ENCODE measurements at places on chromosomes 3 and 15.
A peak's percentile ranks its signal among the peaks of the same experiment; 100 is the strongest.

DNA sequence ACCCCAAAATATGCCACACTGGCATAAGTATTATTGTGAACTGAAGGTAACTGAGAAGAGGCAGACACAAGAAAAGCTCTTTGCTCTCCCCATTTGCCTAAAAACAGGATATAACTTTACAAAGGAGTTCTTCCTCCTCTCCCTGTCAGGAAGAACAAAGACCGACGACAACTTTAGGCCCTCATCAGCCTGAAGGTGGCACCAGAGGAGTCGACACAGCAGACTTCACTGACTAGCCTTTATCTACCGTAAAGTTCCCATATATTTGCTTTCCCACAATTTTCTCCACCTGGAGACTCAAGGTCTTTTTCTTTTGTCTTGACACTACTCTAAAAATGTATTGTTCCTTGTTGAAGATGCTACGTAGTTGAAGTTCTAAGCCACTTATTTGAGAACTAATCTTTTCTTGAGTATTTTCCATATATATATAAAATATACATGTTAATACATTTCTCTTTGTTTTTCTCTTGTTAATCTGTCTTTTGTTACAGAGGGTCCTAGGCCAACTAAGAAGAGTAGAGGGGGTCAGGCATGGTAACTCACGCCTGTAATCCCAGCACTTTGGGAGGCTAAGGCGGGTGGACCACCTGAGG is 16.2 kb upstream of the XIRP1 start:
- peak; percentile 56 for DNase-seq

DNA sequence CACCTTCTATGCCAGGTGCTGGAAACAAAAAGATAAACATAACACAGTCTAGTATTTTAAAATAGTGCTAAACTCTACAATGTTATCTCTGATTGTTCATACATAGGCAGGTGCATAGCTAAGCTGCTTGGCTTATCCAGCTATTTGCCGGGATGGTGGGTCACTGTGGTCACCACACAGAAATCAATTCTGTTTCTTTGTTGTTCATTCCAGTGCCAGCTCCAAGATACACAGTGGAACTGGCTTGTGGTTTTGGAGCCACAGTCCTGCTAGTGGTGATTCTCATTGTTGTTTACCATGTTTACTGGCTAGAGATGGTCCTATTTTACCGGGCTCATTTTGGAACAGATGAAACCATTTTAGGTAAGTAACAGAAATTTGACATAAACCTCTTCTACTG is 130.2 kb downstream of the IL1RAP start:
- DNase-seq, result no peak

DNA sequence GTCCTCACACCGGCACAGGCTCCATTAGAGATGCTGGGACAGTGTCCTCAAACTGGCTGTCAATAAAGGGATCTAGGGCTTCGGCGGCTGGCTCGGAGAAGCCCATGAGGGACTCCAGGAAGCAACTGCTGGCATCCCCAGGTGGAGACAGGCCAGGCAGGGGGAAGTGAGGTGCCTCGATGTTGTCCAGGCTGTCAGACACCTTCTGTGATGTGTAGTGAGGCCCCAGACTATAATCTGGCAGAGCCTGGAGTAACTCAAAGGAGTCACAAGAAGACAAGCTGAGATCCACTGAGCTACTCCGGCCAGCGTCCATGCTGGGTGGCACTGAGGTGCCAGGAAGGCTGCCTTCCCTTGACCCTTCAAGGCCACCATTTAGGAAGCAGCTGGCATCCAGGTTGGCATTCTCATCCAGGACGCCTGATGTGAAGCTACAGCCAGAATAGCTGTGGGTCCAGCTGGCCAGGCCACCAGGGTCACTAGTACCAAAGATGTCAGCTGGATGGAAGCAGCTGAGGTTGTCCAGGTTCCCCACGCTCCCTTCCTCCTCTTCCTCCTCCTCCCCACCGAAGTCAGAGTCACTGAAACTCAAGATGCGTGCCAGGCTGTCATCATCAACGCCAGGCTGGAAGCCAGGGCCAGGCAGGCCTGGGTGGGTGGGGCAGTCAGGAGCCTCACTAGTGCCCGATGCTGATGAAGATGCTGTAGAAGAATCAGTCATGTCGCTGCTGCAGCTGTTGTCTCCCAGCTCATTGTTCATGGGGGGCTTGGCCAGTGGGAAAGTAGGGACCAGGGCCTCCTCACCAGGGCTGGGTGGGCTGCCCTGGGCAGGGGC is 10.1 kb downstream of the CSRNP1 start:
- DNase-seq, result no peak

DNA sequence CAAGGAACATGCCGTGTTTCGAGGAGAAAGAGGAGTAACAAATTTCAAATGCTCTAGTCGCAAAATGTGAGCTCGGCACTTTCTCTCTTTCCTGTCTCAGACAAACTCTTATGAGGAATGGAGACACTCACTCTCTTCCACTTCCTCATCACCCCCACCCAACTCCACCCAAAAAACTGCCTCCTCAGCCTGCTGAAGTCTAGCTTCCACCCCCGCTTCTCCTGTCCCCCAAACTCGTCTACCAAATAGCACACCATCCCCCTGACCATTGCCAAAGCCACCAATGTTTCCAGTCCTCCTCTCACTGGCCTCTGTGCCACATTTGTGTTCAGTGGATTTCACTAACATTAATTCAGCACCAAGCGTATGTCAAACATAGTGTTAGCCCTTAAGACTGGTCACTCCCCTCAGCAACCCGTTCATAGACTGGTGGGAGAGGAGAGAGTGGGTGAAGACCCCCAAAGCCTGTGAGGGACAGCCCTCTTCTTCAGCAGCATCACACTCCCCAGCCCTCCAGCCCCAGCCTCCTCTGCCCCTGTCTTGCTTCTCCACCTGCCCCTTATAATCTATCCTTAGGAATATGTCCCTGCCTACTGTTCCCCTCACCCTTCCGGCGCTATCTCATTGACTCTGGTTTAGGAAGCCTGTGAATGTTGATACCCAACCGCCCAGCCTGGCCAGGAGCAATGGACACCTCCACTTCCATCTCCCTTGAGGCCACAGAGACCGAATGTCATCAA is 77.3 kb downstream of the FAM174B start:
- no peak for DNase-seq

DNA sequence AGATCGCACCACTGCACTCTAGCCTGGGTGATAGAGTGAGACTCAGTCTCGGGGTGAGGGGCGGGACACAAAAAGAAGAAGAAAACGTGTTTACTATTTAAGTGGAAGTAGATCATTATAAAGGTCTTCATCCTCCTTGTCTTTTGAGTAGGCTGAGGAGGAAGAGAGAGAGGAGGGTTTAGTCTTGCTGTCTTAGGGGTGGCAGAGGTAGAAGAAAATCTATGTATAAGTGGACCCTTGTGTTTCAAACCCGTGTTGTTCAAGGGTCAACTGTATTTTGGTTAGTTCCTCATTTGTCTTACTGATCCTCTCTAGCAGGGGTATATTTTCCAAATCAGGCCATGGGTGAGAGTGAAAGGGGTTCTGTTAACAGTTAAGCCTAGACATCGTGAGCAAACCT is 40.1 kb downstream of the TRIM71 start:
- DNase-seq, result no peak

- DNase-seq, result no peak
Observed at GRCh38 chr15:101458158-101458900, 31.2 kb downstream of the PCSK6 start.

DNA sequence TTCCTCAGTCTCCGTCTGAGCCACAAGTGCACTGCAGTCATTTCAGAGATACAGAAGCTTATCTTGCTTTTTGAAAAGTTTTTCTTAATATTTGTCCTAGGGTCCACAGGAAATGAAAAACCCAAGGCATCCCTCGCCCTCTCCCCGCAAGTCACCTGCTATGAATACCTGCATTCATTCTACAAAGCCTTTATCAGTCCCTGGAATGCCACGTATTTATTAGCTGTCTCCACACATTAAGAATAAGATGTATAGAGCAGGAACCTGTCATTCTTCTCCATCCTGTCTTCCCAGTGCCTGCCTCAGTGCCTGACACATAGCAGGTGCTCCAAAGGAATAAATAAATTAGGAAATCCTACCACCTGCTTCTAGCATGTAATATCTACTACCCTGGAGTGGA is 73.3 kb upstream of the ICE2 start:
- DNase-seq, result no peak

DNA sequence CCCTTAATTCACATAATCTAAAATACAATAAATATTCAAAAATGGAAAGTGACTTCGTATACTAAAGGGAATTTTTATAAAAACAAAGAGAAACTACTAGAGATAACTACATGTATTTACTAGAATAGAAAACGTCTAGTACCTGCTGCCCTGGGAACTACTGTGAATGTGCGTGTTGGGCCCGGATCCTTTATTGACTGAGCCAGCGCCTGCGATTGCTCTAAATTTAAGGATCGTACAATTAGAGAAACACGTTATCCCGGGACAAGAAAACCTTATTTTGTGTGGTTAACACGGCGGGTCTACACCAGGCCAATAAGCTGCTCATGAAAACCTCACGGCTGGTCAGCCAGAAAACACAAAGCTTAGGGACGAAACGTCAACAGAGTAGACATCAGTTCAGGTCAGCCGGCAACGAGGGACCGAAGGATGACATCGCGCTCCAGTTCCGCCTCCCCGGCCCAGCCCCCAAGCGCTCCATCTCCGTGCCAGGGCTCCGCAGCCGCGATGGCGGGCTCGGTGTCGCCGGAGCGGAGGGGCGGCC is 555 bp downstream of the TM2D3 start:
- no peak for DNase-seq

GRCh38 chr15:29270976-29271375 is 1.4 kb upstream of the NSMCE3 start:
- DNase-seq, result no peak

DNA sequence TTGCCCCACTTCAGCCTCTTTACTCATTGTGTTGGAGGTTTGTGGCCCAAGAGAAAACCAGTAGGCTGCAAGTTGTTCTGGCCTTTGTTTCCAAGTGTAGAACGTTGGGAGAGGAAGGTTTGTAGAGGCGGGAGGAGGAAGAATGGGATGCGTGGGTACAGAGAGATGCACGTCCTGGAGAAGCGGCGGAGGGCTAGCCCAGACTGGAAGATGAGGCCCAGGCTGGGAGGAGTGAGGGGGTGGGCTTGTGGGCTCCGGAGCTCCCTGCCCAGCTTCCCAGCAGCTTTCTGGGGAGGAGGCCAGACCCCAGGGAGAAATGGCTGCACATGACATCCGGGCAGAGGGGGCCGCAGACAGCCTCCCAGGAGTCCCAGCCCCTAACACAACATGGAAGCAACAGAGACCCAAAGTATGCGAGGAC is 5.3 kb downstream of the PLA2G4F start:
- no peak for DNase-seq

- DNase-seq, result no peak
Observed at GRCh38 chr15:88302373-88302772, 45.8 kb upstream of the NTRK3 start.

GRCh38 chr3:19526071-19526470 is 377.8 kb downstream of the KCNH8 start:
- no peak for DNase-seq

GRCh38 chr15:74800559-74801094 is 12.0 kb upstream of the LMAN1L start:
- no peak for DNase-seq

DNA sequence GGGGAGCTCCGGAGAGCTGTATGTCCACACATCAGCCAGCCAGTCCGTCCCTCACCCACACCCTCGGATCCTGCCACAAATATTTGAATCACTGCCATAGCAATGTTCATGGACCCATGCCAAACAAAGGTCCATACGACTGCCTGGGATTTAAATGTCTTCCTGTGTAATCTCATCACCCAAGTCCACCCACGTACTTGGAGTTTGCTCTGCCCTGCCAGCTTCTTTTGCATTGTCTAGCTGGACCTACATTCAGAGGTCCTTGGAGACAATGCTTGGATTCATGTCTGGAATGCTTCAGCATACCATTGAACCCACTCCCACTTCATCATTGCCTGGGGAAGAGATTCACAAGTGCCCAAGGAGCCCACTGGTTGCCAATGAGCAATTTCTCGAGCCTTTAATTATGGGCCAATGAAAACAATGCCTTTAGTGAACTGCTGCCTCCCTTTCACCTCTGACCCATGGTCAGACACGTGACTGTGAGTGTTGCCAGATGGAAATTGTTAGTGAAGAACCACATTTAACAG is 90.4 kb upstream of the PHLDB2 start:
- no peak for DNase-seq

DNA sequence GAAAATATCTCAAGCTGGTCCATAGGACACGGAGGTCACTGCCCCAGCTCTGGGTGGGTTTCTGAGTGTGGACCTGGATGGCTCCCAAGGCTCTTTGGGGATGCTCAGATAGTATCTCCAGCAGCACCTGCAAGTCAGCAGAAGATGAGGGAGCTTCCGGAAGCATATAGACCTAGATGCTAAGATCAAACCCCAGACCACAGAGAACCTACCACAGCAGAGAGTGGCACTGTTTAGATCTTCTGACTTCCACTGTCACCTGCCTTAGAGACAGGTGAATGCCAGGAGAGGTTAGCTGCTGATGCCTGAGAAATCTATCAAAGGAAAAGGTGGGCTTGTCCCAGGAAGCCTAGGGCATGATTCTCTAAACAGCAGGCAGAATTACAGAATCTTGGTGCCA is 105.7 kb upstream of the TRPM1 start:
- DNase-seq, result no peak

- DNase-seq, result no peak
Observed at GRCh38 chr15:90059208-90059985, 42.9 kb downstream of the IDH2 start.

- DNase-seq, result no peak
Observed at GRCh38 chr3:53075743-53076140, 29.9 kb upstream of the SFMBT1 start.

- no peak for DNase-seq
Observed at GRCh38 chr3:46926039-46926438, 48.5 kb downstream of the PTH1R start.

DNA sequence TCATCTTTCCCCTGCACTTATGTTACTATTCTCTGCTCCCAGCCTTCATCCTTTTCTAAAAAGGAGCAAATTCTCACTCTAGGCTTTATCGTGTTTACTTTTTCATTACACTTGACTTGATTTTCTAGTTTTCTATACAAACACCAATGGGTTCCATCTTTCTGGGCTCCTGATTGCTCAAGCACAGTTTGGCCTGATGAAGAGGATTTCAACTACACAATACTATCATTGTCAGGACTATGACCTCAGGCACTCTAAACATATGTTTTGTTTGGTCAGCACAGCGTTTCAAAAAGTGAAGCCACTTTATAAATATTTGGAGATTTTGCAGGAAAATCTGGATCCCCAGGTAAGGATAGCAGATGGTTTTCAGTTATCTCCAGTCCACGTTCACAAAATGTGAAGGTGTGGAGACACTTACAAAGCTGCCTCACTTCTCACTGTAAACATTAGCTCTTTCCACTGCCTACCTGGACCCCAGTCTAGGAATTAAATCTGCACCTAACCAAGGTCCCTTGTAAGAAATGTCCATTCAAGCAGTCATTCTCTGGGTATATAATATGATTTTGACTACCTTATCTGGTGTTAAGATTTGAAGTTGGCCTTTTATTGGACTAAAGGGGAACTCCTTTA is 86.2 kb downstream of the TGFBR2 start:
- no peak for DNase-seq

DNA sequence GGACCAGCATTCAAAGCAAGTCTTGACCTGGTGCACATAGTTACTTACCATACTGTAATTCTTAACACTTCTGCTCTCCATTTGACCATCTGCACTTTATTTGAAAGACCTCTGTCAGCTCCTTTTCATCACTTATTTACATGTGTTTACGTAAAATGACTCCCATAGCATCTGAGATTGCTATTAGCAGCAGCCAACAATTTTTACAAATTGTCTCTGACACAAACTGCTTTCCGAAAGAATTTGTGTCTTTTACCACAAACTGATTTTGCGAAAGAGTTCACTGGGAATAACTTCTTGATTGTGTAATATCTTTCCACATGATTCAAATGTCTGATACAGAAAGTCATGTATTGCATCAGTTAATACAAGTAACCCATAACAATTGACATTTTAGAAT is 144.1 kb upstream of the PEX5L start:
- DNase-seq, result no peak
